ENCODE measurements at places on chromosomes 12 and 14. TPM values are rescaled to one million over a fixed set of nuclear protein-coding genes. Genes with fewer than 3 reads are reported as not detected.

The LTBP2 gene
- 1.3 TPM for total RNA-seq

The TTC9 gene
- 12.1 TPM for total RNA-seq

The CHGA gene
- 20.6 TPM for total RNA-seq

The CCDC196 gene
- total RNA-seq: not detected

The RIPK3 gene
- total RNA-seq: not detected

The SMIM10L1 gene
- 4.5 TPM for total RNA-seq

The KCNC2 gene
- not detected for total RNA-seq

The OR6C76 gene
- total RNA-seq: not detected

The BMP4 gene
- total RNA-seq: 20.4 TPM

The KRT82 gene
- not detected for total RNA-seq

Data from H7 (cell line).